Activated T-cell treated with anti-CD3 and anti-CD28 coated beads, Interleukin-2, amount 50 U/mL, for 48 hours (primary cell): ENCODE measurements at places on chromosomes 16 and 17.

DNA sequence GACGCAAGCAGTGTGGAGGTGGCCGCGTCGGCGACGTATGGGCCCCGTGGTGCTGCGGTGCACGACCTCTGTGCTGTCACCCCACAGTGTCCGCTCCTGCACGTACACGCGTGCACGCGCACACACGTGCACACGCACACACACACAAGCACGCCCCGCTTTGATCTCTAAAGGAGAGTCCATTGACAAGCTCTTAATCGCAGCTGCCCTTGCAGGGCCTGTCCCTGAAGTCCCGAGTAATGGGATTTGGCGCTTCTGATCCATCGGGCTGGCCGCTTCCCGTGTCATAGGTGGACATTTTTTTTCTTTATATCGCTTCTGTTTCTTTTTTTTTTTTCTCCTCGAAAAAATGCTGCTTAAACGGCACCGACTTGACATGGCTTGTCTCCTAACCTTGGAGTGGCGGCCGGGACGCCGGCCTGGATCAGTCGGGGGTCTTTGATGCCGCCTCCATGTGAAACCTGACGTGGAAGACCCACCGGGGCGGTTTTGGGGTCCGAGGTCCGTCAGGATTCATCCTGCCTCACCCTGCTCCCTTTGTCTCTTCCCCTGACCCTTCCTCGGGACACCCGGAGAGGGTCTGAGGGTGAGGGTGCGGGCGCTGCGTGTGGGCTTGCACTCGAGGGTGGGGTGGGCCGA lies 8.3 kb upstream of the AXIN1 start:
- no peak for DNase-seq

DNA sequence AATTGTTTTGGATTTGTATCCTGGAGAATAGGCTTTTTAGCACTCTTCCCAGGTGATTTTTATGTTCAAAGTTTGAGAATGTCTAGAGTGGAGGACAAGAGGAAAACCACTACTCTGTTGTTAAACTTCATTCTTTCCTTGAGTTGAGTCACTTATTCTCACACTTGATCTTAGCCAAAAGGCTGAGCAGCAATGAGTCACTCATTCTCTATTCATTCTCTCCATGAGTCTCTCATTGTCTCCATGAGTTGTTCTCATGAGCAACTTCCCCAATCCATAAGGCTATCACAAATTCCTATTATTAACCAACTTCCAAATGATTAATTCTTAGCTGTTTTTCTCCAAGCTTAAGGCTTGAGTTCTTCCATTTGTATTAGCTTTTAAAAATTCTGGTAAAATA lies 1393.3 kb downstream of the CDH8 start:
- no peak for DNase-seq

- DNase-seq = no peak
These were observed 23.4 kb downstream of the MYH8 start for GRCh38 chr17:10398352-10398751.

GRCh38 chr16:29820730-29821642 lies 724 bp downstream of the MVP start:
- peak; percentile 76 for DNase-seq

- no peak for DNase-seq
These were observed 30.7 kb upstream of the GSE1 start for GRCh38 chr16:85582229-85582991.

DNA sequence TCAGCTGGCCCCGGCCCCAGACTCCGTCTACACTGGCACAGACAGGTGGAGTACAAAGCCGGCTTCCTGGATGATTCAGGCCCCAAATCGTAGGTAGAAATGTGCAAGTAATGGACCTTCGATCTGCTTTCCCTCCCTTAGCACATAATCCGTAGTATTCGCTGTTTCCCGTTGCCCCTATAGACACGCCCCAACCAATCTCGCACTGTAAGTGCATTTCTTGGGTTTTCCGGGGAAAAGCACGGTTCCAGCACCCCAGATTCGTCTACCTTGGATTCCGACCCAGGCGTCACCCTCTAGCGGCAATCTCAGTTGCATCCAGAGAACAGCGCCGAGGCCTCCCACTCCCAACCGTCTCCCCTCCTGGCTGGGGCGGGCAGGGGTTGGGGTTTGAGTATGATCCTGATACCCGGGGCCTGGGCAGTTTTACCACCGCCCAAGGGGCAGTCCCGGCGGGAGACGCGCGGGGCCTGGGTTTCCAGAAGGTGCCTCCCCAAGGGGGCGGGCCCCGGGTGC lies 12.1 kb upstream of the FOXF1 start:
- DNase-seq = peak; percentile 22
